Transverse colon (tissue), 4 donors: ENCODE measurements at places on chromosomes 6 and 20. TPM values are rescaled to one million over a fixed set of nuclear protein-coding genes. Genes with fewer than 3 reads are reported as not detected.

DDX43 gene
- not detected for total RNA-seq

IGF2R gene
- total RNA-seq = 48.8 TPM

ECT2L gene
- not detected for total RNA-seq

GABRR2 gene
- total RNA-seq = 4.3 TPM

RAET1G gene
- not detected for total RNA-seq

HMGCLL1 gene
- total RNA-seq = not detected

CST7 gene
- not detected for total RNA-seq

LRRN4 gene
- total RNA-seq = not detected

OOEP gene
- total RNA-seq = not detected

PIM1 gene
- total RNA-seq = 6.8 TPM

TAAR5 gene
- not detected for total RNA-seq

SLC4A11 gene
- 1.4 TPM for total RNA-seq

SULF2 gene
- total RNA-seq = 241 TPM

BMP7 gene
- 2.2 TPM for total RNA-seq

RIN2 gene
- 157 TPM for total RNA-seq

WFDC2 gene
- total RNA-seq = 11.0 TPM

IMPG1 gene
- not detected for total RNA-seq

ZBTB24 gene
- 3.0 TPM for total RNA-seq

UNC5CL gene
- not detected for total RNA-seq

CFB gene
- 9.0 TPM for total RNA-seq

SPO11 gene
- total RNA-seq = not detected

PLEKHG1 gene
- 35.4 TPM for total RNA-seq

SLC12A5 gene
- total RNA-seq = not detected

COL19A1 gene
- 0.27 TPM for total RNA-seq

HTR1E gene
- total RNA-seq = not detected

MAVS gene
- 70.3 TPM for total RNA-seq

NHLRC1 gene
- not detected for total RNA-seq

PLN gene
- total RNA-seq = 46.8 TPM

C6orf15 gene
- total RNA-seq = not detected
